ENCODE measurements at places on chromosomes 1 and 21. TPM values are rescaled to one million over a fixed set of nuclear protein-coding genes. Genes with fewer than 3 reads are reported as not detected.

GRCh38 chr1:156421062-156421938 is 52.3 kb downstream of the RHBG start:
- H3K4me1 ChIP-seq, result peaks cover 14% of the 10 kb centered on the region
- DNase-seq, result peak; percentile 66
- no peaks in the 10 kb centered on the region for H3K36me3 ChIP-seq
- peaks cover 86% of the 10 kb centered on the region for H3K27me3 ChIP-seq
- H3K27ac ChIP-seq, result no peak overlapping the region

- no peak for DNase-seq
- H3K27ac ChIP-seq, result no peak overlapping the region
- H3K36me3 ChIP-seq, result no peaks in the 10 kb centered on the region
- no peak overlapping the region for H3K4me3 ChIP-seq
- peaks cover 23% of the 10 kb centered on the region for H3K4me1 ChIP-seq
- peaks cover 18% of the 10 kb centered on the region for H3K27me3 ChIP-seq
These were observed 35.2 kb downstream of the JUN start for GRCh38 chr1:58748666-58749065.

GRCh38 chr1:65170511-65171142 is 22.6 kb downstream of the AK4 start:
- no peak overlapping the region for H3K4me3 ChIP-seq
- no peaks in the 10 kb centered on the region for H3K27me3 ChIP-seq
- peaks cover 21% of the 10 kb centered on the region for H3K36me3 ChIP-seq

The LCE3D gene
- total RNA-seq, result not detected

DNA sequence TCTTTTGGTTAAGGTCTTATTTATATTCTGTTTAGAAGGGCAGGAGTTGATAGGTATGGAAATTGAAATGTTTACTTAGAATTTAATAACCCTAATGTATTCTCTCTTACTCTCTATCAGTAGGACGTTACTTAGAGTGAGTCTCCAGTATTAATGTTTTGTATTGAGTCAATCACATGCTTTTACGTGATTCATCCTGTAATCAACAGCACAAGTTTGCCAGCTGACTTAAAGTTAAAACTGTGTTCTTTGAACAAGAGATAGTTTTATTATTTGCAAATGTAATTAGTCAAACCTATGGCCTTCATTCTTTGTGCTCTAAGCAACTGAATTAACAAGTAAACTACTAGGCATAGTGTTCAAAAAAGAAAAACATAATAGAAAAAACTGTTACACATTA is 57.3 kb downstream of the PKN2 start:
- peaks cover 15% of the 10 kb centered on the region for H3K4me1 ChIP-seq
- no peaks in the 10 kb centered on the region for H3K27me3 ChIP-seq
- H3K4me3 ChIP-seq, result no peak overlapping the region
- no peak overlapping the region for H3K27ac ChIP-seq

DNA sequence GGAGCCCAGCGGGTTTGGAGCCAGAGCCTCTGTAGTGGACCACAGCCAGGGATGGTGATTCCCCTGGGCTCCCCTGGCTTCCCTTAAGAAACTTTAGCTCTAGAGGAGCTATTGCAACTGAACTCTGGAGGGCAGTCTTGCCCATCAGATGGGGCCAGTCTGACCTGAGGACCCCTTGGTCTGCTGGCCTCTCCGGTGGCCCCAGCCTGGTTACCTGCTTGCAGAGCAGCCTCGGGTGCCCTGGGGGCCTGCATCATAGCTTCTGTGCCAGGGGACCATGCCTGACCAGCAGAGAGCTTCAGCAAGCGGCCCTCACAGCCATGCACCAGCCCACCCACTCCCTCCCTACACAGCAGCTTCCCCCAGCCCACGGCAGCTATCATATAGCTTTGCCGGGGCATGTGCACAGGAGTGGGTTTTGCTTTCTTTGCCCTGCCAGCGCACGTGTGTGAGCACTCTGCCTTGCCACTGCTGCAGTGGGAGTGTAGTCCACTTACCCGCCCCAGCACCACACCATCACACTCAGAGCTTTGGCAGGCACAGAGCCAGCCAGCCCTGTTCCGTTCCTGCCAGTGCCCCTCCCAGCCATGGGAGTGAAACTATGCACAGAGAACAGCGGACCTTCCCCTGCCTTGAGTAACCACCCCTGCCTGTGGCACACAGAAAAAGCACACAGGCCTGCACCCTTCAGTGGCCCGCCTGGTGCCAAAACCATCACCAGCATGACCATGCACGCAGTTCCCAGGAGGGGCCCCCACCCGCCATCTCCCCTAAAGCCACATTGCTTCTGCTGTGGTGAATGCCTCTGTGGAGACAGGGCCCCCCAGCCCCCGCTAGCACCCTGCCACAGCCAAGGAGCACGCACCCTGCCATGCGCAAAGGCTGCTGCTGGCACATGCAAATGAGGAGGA is 442.9 kb upstream of the NEGR1 start:
- no peak for DNase-seq
- H3K36me3 ChIP-seq, result no peaks in the 10 kb centered on the region
- H3K4me1 ChIP-seq, result no peaks in the 10 kb centered on the region

- no peak overlapping the region for H3K27ac ChIP-seq
- no peaks in the 10 kb centered on the region for H3K4me1 ChIP-seq
- no peak overlapping the region for H3K4me3 ChIP-seq
- DNase-seq, result no peak
- no peaks in the 10 kb centered on the region for H3K27me3 ChIP-seq
These were observed 364.8 kb upstream of the SNX7 start for GRCh38 chr1:98296681-98297080.

The MYOC gene
- not detected for total RNA-seq

All from activated T-helper 2 cell treated with anti-CD3 and anti-CD28 coated beads, Interferon-gamma antibody, Interleukin-2, Interleukin-4, amounts not matched to agents 10 μg/mL and 5 μg/mL and 100 μg/mL, durations not matched to agents 14 hours and 24 hours and 36 hours (primary cell).